ENCODE measurements at places on chromosomes 7 and 10.
A peak's percentile ranks its signal among the peaks of the same experiment; 100 is the strongest.

DNA sequence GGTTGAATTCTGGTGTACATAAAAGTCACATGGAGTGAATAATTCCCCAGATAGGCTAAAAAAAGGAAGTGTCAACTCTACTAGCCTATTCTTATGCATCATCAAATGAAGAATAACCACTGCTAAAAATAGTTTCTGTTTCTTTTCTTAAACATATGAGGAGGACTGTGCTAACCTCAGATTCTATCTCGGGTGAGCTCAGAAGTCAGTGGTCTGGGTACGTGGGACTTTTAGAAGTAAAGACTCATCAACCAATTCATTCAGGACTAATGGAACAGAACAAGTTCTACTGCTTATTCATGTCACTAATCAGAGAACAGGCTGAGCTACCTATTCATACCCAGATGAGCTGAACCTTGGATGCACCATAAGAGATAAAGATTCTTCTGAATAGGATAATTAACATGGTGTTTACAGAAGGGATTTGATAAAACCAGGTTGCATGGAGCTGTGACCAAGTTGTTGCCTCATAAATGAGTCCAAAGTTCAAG lies 9.5 kb upstream of the ASAH2 start:
- DNase-seq = no peak

DNA sequence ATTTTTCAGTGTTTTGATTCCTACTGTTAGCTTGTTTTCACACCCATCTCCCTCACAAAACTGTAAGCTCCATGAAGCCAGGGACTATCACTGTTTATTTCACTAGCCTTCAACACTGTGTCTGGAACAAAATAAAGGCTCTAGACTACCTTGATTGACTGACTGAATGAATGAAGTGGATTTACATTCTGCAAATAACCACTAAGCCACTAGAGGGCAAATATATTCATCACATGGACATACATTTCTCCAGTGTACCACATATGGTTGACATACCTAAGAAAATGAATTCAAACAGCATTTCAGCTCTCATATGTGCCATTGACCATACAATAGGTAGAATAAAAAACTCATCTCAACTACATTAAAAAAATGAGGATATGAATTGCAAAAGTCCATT lies 185.9 kb downstream of the RAB11FIP2 start:
- no peak for DNase-seq

- DNase-seq = no peak
Measured at GRCh38 chr7:45215601-45216062, 58.0 kb downstream of the RAMP3 start.

DNA sequence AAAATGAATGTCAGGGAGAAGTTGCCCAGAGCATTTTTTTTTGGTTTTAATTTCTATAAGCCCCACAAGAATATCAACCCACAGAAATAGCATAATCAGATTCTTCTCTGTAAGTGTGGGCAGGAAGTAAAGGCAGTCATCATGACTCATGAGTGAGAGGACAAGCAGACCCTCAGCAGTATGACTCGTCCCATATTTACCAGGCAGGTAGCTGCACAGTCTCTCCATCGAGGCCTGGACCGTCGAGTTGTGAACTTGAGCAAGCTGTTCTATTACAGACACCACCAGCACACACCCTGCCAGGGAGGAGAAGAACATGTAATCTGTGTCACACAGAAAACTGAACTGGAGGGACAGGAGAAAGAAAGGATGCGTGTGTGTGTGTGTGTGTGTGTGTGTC lies 37.8 kb downstream of the AOAH start:
- peak; percentile 35 for DNase-seq

GRCh38 chr10:72316748-72317435 lies 37.8 kb downstream of the DNAJB12 start:
- no peak for DNase-seq

- no peak for DNase-seq
Measured at GRCh38 chr7:127879942-127880341, 151.3 kb downstream of the LRRC4 start.

GRCh38 chr10:133062085-133062484 lies 25.6 kb upstream of the ADGRA1 start:
- DNase-seq = no peak

DNA sequence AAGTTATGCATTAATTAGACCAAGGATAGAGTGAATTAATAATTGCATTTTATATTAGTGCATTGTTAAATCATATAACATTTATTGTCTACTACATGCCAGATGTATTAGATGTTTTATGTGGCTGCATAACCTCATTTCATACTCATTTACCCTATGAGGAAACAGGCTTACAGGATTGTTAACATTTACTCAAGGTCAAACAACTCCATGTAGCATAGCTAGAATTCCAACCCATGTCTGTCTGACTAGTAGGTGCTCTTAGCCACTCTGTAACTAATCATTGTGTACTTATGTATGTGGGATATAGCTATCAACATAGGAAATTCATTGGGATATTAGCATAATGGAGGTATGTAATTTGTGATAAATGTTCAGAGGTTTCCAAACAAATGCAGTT lies 46.3 kb downstream of the PHYHIPL start:
- no peak for DNase-seq

DNA sequence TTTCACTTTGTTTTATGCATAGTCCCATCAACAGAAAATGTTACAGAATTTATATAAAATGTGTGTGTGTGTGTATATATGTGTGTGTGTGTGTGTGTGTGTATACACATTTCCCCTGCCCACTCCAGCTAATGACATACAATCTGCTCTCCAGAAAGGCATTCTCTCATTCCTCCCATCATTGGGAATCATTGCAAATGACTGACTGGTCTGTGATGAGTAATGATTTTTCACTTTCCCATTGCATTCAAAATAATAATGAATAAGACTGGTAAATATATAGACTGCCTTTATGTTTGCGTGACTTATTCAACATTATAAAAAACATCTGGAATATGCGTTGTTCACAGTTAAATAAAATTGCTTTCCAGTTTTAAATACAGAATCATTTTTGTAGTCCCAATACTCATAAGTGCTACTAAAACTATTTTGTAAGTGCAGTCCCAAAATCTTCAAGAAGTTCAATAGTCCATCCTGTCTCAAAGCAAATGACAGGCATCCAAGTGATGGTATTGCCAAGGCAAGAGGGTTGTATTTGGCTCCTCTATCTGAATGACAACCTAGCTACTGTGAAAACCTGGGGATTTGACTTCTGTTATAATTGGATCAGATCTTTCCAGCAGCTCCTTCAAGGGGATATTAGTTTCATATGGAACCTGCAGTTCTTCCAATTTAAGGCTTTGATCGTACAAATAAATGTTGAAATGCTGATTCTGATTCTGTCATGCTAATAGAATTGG lies 150.9 kb downstream of the POLR1F start:
- DNase-seq = no peak

DNA sequence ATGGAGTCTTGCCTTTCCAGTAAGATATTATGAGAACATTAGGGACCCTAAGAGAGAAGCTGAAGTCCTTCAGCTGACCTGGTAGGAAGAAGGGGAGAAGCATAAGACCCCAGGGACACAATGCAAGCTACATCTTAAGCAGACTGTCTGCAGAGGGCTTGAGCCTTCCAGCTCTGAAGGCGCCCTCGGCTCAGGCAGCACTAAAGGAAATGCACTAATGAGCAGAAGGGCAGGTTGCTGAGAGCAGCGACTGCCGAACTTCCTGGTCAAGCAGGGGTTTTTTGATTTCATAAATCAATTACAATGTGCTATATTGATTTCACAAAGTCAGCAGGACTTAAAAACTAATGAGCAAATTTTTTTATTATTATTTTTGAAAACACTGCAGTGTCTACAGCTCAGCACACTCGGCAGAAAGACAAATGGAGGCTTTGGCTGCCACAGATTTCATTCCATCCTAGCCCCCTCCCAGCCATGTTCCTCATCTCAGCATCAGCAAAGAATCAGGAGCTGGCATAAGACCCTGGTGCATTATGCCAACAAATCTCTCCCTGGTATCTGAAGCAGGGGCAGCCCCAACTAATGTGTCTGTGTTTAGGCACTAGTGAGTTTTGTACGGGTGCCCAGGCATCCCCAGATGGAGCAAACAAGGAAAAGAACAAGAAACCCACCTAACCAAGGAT lies 57.1 kb downstream of the LRRTM3 start:
- no peak for DNase-seq

DNA sequence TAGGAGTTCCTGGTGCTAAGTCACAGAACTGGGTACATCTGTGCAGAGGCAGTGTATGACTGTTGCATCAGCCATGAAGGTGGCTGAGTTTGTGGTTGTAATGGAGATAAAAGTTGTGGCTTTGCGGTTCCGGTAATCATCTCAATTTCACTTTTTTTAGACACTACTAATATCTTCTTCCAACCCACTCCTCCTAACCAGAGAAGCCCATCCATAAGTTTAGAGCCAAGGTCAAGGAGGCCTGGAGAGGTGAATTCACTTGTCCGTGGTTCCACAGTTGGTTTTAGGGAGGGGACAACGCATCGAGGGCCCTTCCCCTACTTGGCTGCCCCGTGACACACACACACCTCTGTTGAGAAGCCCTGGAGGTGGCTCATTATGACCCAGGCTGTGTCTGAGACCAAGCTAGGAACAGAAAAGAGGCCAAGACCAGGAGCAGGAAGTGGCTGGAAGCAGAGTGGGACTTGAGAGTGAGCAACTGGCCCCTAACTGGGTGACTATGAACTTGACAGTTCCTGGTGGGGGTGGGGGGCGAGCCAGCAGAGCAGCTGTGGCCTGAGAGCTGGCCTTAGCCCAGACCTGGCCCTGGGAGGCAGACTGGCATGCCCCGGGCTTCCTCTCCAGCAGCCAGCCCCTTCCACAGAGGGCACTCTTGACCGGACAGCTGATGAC lies 66.8 kb upstream of the COL13A1 start:
- DNase-seq = no peak

DNA sequence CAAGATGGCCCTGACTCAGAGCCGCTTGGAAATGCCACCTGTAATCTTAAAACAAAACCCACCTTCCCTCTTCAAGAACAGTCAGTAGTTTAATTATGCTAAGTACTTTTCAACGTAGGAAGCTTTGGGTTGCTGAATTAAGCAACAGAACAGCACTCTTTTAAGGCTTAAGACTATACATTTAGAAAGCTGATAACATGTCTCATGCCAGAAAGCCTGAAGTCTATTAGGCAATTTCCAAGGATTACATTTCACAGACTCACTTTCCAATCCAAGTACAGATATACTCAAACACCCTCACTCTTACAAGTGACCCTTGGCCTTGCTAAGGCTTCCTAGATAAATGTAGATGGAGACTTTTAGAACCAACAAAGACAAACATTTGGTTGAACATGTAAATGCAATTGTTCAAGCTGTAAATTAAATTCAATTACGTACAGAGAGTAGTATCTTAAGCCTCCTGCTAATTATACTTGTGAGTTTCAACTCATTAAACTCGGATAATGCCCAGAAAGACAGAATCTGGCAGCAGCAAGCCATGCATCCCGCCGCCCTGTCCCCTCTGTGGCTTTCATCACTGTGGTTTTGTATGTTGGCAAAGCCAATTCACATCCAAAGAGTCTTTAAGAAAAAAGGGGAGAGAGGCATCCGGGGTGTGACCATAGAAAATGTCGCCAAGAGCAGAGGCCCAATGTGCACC lies 283.1 kb upstream of the NRP1 start:
- no peak for DNase-seq

DNA sequence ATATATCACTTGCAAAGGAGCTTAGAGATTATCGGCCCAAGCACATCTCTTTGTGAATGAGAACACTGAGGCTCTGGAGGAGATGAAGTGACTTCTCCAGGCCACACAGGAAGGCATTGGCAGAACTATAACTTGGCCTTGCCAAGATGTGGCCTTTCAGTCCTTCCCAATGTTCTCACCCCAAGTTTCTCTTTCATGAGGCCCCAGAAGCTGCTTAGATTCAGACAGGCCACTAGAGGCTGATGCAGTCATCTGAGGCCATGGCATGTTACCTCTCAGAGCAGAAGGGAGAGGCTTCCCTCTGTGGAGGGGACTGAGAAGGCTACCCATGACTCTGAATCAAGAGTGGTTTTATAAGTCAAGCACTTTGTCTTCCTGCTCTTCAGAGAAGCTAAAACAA lies 1003.7 kb downstream of the LRMDA start:
- no peak for DNase-seq

DNA sequence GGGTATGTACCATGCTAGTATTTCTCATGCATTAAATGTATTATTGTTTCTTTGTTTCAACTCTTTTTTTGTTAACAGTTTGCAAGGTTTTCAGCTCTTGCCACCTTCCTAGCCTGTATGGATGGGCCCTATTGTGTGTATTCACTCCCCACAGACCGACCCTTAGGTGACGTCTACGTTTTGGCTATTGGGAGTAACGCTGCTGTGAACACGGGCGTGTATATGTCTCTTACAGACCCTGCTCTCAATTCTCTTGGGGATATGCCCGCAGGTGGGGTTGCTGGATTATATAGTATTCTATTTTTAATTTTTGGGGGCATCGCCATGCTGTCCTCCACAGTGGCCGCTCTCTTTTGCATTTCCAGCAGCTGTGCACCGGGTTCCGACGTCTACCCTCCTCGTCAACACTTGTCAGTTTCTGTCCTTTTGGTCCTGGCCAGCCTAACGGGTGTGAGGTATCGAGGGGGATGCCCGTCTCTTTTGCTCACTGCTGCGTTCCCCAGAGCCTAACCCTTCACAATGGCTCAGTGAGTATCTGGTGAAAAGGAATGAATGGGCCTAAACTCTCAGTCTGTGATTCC lies 64.1 kb upstream of the GNA12 start:
- DNase-seq = no peak

DNA sequence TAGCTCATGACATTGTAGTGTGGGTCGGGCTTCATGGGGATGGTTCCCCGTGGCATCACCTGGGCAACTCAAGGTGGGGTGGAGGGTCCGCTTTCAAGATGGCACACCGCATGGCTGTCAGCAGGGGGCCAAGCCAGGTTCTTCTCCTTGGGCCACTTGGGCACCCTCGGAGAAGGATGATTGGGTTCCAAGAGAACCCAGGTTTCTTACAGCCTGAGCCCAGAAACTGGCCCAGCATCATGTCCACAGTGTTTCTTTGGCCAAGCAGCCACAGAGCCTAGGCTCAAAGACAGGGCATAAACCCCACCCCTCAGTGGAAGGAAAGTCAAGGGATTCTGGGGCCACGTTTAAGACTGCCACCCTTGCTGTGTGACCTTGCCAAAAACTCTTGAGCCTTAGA lies 110.6 kb downstream of the PTPN20 start:
- DNase-seq = no peak

All from kidney epithelial cell (primary cell).